Activated CD4-positive, CD25-positive, alpha-beta regulatory T cell (primary cell): ENCODE measurements at places on chromosomes 7 and 10.

GRCh38 chr10:64394744-64395143 is 873.5 kb downstream of the REEP3 start:
- no peak for DNase-seq

DNA sequence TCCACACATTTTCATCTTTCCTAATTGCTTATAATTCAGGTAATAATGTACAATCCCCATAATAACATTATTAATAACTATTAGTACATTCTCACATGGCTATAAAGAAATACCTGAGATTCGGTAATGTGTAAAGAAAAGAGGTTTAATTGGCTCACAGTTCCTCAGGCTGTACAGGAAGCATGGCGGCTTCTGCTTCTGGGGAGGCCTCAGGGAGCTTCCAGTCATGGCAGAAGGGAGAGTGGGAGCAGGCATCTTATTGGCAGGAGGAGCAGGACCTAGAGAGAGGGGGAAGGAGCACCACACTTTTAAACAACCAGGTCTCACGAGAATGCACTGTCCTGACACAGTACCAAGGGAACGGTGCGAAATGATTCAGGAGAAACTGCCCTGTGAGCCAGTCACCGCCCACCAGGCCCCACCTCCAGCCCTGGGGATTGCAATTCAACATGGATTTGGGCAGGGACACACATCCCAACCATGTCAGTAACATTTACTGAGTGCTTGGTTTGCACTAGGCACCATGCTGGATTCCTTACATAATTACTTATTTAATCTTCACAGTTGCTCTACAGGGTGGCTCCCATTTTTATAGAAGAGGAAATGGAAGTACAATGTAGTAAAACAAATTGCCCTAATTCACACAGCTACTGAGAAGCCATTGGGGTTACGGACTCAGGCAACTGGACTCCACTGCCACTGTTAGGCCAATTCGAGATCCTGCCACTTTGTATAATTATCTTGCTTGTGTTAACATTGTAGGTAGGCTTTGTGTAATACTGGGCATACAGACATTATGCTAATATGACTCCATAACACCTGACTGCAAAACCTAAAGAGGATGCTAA is 8.7 kb upstream of the ESYT2 start:
- DNase-seq = no peak

GRCh38 chr10:92740762-92741161 is 51.0 kb downstream of the HHEX start:
- DNase-seq = no peak

DNA sequence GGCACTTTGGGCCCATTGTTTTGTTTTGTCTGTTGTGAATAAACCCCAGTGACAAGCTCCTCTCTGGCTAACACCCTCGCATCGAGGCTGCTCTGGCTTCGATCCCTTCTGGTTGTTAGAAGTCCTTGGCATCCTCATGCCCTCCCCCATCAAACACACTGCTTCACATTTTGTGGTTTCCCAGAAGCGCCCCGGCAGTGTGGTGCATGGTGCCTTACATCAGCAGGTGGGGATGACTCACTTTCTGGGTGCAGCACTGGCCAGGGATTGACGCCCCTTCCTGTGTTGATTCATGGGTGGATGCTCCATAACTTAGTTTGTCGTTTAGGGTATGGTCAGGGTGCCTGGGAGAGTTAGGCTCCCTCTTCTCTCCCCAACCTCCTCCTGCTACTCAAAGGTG is 51.4 kb downstream of the PLPP4 start:
- DNase-seq = no peak

DNA sequence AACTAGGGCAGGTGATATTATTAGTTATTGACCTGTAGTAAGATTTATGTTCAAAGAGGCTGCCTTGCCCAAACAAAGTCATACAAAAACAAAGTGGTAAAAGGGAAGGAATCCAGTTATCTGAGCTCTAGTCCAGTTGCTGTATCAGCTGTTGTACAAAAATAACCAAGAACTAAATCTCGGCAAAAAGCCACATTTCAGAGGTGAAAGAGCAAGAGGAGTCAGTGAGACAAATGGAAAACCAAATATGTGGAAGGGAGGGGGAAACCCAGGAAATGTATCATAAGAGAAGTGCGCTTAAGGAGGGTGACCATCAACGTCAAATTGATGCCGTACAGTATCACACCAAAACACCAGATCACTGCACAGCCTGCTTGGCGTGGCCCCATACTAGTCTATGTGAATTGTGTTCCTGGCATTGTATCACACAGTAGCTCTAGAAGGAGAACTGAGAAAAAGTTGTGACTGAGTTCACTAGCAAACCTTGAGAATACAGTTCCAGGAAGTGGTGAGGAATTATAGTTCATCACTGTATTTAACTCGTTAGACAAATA is 6.4 kb downstream of the AGBL3 start:
- no peak for DNase-seq

DNA sequence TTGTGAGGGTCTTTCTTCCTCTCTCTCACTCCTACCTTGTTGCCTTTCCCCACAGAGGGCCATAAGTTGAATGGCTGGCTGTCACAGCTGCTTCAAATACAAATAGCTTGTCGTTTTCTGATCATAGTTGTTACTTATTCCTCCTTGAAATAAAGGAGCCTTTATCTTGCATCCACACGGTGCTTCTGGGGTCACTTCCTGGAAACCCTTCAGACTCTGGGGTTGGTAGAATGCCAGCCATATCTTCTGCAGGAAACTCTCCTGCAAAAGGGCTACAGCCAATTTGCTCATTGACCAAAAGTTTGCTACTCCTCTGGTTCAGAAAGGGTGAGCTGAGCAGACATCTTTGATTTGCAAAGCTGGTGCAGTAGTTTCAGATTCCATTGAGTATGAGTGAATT is 70.4 kb downstream of the FAM185A start:
- no peak for DNase-seq

DNA sequence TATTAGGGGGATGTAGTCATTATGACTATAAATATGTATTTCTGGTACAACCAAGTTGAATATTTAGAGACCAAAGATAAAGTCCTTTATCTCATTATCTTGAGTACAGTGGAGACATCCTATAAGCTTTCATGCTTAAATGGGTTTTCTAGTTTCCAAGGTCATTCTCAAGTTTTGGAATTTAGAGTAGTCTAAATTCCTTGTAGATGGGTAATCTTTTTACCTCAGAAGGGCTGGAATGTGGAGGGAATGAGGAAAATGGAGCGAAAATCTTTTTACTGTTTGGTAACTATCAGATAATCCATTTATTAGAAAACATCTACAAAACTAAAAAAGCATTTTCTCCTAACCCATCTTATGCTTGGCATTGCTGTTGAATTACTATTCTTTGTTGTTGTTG is 181.3 kb downstream of the RNF133 start:
- DNase-seq = no peak

DNA sequence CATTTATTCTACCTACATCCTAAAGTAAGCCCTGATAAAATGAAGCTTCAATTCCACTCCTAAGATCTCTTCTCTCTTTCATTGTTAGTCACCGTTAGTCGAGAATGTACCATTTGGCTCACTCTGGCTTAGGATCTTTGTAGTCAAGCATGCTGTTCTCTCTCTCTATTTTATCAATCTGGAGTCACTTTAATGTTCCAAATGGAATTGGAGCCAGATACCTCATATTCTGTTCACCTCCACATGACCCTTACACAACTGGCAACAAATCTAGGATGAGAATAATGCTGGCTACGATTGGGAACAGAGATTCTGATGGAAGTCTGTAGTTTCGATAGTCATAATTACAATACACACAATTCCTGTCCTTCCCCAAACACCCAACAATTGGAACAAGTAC is 213.7 kb downstream of the TWIST1 start:
- DNase-seq = no peak

- DNase-seq = no peak
These were observed 81.3 kb downstream of the ADAM22 start for GRCh38 chr7:88015309-88015708.

DNA sequence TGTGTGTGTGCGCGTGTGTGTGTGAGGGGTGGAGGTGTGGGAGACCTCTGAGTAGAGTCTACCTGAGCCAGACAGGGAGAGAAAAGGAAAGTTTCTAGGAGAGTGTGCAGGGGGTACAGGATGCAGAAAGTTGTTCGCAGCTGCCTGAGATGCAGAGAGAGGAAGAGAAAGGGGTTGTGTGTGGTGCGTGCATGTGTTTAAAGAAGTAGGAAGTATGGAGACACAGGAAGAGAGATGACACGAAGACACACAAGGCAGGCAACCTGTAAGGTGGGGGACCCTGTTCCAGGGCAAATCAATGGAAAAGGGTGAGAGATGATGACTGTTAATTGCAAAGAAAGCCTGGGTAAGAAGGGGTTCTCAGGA is 52.2 kb downstream of the C10orf105 start:
- no peak for DNase-seq

- DNase-seq = no peak
These were observed 53.0 kb downstream of the GRID1 start for GRCh38 chr10:86313621-86314041.

- DNase-seq = no peak
These were observed 13.2 kb upstream of the ESYT2 start for GRCh38 chr7:158842486-158842885.

DNA sequence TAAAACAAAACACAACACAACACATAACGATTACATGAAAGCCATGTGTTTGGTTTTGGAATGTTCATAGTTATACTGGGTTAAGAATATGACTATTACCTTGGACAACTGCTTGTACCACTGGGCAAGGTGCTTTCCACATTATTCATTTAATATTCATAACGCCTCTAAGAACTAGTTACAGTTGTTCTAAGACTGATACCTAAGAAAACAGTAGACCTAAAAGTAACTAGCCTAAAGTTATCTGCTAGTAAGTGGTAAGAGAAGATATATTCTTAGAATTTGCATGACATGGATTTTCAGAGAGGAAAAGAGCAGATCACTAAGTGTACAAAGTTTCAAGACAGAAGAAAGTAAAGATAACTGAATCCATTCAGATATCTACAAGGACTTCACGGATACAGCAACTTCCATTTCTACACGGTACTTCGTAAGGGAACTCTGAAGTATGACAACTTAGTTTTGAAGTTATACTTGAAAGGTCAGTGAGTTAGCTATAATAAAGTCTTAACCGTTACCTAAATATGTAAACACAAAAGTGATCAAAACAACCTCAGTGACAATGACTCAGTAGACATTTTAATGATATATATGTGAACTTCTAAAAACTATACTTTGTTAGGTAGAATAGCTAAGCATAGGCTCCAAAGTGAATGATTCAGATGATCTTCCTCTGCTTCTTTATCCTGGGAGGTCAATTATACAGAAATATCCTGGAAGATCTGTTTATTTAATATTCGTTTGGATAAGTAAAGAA is 65.1 kb downstream of the MINDY3 start:
- no peak for DNase-seq
